ENCODE measurements at places on chromosomes 4 and X.

GRCh38 chrX:103362474-103362873 is 6.2 kb downstream of the TCEAL9 start:
- no peak for DNase-seq

DNA sequence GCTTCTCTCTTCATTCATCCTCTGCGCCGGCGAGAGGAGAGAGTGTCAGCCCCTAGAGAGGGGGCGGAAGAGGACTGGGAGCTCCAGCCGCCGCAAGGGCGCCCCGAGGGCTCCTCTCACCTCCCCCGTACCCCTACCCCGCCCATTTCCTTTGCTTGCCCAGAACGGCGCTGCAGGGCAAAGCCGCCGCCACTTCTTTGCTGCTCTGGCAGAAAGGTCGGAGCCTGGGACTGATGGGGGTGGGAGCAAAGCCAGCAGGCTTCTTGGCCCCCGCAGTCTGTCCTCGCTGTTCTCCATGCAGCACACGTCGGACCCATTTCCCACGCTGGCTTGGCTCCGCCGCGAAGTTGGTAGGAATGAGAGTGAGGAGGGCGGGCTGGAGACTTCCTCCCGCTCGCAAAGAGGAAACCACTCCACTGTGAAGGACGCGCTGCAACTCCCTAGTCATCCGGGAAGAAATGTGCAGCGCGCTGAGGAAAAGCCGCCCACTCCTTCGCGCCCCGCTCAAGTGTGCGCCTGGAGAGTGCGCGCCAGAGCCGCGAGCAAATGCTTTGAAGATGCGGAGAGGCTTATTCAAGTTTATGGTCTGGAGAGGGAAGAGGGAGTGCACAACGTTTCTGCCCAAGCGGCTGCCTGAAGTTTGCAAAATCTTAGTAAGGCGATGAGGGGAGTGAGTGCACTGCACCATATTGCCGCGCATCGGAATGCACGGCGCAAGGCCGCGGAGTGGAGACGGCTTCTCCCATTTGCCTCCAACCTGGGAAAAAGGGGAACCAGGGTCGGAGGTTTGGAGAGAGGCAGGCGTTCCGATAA is 2.8 kb upstream of the PCDH7 start:
- no peak for DNase-seq

- DNase-seq = no peak
Observed at GRCh38 chr4:161990721-161991120, 173.1 kb downstream of the FSTL5 start.

GRCh38 chrX:96824166-96824565 is 59.5 kb upstream of the RPA4 start:
- no peak for DNase-seq

DNA sequence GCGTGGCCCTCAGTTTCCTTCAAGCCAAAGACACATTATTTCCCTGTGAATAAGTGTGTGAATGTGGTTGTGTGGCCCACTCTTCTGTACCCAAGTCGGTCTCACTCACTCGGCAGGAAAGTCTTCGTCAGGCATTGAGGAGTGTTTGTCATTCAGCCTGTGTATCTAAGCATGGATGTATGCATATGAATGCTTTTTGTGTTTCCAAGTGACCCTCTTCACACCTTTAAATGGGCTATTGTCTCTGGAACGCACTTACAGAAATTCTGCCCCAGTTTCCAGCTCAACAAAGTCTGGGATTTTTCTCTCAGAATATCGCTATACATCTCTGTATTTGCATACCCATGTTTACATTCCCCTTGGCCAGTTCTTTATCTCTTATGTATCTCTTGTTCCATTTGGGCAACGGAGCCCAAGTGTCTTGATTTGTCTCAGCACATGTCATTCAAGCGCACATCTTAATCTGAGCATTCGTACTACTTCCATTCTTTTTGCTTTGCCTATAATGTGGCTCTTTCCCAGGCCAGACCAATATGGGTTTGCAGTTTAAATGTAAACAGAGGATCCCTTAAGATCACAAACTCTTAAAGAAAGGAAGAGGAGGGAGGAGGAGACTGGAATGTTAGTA is 4.8 kb downstream of the BCOR start:
- DNase-seq = no peak

- no peak for DNase-seq
Observed at GRCh38 chrX:46574774-46575381, 1.3 kb downstream of the CHST7 start.

GRCh38 chr4:77001907-77002306 is 52.4 kb downstream of the SEPTIN11 start:
- no peak for DNase-seq

DNA sequence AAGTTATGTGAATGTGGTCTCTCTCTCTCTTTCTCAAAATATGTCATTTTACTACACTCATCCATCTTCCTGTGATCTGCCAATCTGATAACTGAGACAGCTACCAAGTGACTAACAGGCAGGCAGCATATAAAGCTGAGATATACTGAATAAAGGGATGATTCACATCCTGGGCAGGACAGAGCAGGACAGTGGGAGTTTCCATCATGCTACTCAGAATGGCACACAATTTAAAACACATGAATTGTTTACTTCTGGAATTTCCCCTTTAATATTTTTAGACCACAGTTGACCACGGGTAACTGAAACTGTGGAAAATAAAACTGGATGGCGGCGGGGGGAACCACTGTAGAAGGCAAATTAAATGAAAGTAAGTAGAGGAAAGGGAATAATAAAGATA is 58.6 kb upstream of the DCTD start:
- DNase-seq = no peak

DNA sequence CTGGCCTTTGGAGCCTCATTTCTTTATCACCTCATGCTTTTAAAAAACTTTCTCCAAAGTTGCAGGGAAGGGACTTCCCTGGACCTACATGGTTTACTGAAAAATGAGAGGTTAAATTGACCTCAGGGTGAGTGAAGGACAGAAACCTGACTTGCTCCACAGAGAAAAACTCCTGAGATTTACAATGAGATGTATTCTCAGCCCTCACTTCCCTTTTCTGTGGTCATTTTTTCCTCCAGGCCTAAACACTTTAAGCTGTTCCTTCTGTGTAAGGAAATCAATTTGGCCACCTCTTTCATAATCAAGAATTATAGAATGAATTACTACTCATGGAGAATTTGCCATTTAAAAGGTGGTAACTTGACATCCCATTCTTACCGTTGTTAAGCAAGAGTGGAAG is 77.9 kb downstream of the HPGD start:
- peak; percentile 57 for DNase-seq

DNA sequence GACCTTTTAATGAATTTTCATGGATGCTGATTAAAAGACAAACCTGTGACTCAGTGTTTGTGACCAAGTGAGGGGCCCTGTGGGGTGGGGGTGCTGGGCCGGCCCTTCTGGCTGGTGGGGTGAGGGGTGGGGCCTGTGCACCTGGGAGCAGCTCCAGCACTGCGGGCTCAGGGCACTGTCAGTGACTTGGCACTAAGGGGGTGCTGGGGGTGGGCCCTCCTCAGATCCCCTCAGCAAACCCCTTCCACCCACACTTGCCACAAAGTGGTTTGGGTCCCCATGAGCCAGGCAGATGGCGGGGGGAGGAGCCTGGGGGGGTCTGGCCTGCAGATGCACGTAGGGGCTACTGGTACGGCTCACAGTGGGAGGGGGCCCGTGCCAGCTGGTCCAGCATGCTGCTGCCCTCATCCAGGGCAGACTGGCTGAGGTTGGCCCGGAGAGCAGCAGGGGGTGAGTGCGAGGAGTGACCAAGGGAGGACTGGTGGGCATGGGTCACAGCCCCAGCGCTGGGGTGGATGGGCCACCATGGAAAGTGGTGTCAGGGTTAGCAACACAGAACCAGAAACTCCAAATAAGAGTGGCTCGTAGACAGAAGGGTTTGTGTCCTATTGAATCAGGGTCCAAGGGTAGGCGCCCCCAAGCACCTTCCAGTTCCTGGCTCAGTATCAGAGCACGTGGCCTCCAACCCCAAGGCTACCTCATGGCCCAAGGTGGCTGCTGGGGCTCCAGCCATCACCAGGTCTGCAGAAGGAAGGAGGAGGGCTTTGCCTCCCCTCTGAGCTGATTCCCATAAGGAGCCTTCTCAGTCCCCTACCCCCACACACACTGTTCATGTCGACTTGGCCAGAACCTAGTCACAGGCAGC is 10.1 kb downstream of the NKX1-1 start:
- DNase-seq = no peak
